ENCODE measurements at places on chromosomes 1 and 21. TPM values are rescaled to one million over a fixed set of nuclear protein-coding genes. Genes with fewer than 3 reads are reported as not detected.

The KLHDC9 gene
- total RNA-seq = 57.2 TPM

The NBPF19 gene
- 20.4 TPM for total RNA-seq

The PLCH2 gene
- 6.5 TPM for total RNA-seq

The SLC44A5 gene
- total RNA-seq = 4.9 TPM

The OR6K3 gene
- total RNA-seq = 0.19 TPM

The MROH9 gene
- total RNA-seq = 2.8 TPM

The POU3F1 gene
- total RNA-seq = 6.0 TPM

The OR2L5 gene
- total RNA-seq = 0.55 TPM

The MCOLN3 gene
- total RNA-seq = 4.4 TPM

The OR2T33 gene
- 1.9 TPM for total RNA-seq

The REN gene
- not detected for total RNA-seq

The NID1 gene
- total RNA-seq = 36.1 TPM

The ITLN2 gene
- 6.4 TPM for total RNA-seq

DNA sequence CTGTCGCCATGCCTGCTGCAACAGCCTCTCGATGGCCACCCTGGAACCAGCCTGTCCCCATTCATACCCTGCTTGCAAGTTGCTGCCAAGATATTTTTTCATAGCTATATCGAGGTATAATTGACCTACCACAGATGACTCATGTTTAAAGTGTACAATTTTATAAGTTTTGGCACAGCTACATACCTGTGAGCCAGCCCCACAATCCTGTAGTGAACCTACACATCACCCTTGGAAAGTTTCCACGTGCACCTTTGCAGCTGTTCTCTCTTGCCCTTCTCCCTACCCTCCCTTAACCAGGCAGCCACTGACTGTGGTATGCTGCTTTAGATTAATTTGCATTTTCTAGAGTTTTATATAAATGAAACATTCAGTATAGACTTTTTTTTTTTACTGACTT is 23.0 kb upstream of the KCNJ6 start:
- DNase-seq = no peak

GRCh38 chr1:67317803-67318202 is 10.1 kb downstream of the IL12RB2 start:
- no peak for DNase-seq

- DNase-seq = no peak
Observed at GRCh38 chr21:25788677-25789076, 53.9 kb downstream of the GABPA start.

GRCh38 chr1:192805832-192806323 is 3.0 kb upstream of the RGS2 start:
- DNase-seq = no peak

DNA sequence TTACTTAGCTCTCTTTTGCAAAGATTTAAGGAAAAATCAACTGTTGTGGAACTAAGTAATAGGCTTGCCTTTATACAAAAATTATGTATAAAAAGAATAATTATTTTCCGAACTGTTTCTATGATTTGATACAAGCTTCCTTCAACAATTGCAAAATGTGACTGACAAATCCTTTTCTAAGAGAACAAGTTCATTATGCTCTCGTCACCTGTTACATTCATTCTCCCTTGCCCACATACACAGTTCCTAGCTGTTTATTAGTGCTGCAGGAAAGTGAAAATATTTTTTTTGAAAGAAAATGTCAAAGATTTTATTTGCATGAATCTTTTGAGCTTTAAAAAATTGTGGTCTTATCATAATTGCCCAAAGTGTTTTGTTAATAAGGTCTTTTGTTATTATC is 466.2 kb downstream of the USP25 start:
- no peak for DNase-seq

DNA sequence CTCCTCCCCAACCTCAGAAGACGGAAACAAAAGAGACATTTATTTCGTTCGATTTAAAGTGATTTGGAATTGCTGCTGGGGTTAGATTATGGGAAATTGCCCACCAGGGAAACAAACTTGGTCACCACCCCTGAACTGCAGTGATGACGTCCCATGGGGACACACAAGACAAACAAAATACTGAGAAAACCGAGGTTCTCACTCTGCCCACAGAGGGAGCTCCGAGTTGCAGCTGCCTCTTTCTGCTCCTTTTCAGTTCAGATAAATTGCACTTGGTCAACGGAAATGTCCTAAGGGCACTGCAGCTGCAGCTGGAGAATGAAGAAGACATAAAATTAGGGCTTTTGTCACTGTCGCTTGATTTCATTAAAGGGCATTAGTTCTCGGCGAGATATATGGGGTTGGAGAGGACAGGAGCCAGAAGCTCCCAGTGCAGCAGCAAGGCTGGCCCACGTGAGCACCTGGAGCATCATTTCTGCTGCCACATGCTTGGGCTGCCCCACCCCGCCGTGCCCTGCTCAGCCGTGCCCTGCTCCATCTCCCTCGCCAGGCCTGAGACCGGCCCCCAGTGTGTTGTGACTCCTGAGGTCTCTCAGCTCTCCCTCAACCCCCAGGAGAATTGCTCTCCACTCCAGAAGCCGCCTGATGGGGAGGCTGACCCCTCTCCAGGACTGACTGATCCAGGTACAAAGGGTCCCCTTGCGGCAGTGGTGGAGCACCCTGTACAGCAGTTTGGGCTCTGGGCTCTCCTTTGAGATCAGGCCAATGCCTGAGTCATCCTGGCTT is 231.7 kb upstream of the AJAP1 start:
- peak; percentile 72 for DNase-seq

DNA sequence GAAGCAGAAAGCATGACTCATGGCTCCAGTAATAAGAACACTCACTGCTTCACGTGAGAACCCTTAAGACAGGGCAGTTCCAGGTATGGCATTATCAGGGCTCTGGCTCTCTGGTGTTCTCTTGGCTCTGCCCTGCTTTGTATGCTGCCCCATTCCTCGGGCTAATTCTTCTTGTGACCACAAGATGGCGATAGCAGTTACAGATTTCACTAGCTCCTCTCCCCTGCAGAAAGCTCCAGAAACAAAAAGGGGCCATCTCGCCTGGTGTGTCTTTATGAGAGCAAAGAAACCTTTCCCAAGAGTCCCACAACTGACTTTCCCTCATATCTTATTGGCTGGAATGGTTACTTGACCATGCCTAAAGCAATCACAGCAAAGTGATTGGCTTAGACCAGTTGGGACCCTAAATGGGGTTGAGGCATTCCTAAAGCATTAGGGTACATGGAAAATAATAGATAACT is 60.1 kb downstream of the F3 start:
- peak; percentile 57 for DNase-seq

DNA sequence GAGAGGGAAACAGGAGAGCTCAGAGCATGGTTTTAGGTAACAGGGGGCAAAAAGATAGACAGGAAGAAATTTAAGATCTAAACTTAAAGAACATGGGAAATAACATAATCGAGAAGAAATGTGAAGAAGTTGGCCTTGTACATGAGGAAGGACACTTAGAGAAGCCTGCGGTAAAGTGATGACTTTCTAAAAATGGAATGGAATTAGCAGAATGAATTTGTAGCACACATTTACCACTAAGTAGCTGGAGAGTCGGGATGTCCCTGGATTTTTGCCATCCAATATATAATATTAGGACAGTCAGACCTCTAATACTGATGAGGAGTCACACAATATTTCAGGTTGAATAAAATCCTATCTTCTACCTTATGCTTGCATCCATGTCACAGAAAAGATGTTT is 77.7 kb upstream of the C1orf87 start:
- DNase-seq = no peak

- DNase-seq = no peak
Observed at GRCh38 chr1:226884966-226885820, 14.8 kb downstream of the PSEN2 start.

- no peak for DNase-seq
Observed at GRCh38 chr21:40300300-40300699, 433.1 kb downstream of the PCP4 start.

- no peak for DNase-seq
Observed at GRCh38 chr1:9726905-9727595, 75.5 kb downstream of the PIK3CD start.

GRCh38 chr21:29359718-29360117 is 61.0 kb downstream of the BACH1 start:
- no peak for DNase-seq

DNA sequence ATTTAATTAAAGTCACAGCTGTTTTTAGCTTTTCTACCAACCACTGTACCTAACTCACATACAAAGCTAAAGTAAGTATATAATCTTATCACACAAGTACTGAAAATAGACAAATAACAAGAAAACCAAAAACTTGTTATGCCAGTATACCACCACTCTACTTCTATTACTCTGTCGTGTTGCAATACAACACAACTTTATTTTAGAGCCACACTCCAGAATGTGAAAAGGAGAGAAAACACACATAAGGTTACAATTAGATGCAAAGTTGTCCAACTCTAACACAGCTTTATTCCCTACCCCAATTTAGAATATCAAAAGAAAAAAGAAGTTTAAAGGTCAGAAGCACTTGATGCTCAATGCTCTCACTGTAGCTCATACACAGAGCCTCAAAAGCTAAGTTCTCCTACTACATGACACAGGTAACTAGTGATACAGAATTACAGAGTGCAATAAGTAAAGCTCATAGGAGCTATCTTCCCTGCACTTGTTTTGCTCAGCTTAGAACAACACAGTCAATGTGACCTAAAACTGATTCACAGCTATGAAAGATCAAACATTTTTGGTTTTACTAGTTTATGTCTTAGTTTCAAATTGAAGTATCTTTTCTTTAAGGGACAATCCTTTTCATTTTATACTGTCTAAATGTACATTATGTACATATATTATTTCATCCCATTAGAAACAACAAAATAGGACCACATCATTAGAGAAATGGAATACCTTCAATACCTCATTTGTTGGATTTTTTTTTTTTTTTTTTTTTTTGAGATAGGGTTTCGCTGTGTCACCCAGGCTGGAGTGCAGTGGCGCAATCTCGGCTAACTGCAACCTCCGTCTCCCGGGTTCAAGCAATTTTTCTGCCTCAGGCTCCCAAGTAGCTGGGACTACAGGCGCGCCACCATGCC is 29.2 kb downstream of the EYA3 start:
- DNase-seq = no peak

DNA sequence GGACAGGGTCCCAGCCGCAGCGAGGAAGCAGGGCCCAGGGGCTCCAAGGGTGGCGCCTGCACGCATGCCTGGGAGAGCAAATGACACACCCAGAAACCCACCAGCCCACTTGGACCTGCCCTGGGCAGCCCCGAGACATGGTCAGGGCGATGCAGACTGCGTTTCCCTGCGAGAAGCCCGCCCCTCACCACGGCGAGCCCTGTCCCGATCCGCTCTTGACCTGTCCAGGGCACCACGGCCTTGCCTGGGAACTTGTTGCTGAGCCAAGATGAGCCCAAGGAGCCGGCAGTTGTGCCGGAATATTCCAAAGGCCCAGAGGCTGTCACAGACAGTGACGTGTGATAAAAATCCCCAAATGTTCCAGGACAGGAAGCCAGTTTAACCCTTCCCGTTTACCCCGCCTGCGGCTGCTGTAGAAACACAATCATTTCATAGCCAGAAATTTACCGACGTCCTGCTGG is 78.1 kb downstream of the SIK1 start:
- no peak for DNase-seq

GRCh38 chr1:163845279-163845678 is 523.5 kb downstream of the NUF2 start:
- DNase-seq = no peak

DNA sequence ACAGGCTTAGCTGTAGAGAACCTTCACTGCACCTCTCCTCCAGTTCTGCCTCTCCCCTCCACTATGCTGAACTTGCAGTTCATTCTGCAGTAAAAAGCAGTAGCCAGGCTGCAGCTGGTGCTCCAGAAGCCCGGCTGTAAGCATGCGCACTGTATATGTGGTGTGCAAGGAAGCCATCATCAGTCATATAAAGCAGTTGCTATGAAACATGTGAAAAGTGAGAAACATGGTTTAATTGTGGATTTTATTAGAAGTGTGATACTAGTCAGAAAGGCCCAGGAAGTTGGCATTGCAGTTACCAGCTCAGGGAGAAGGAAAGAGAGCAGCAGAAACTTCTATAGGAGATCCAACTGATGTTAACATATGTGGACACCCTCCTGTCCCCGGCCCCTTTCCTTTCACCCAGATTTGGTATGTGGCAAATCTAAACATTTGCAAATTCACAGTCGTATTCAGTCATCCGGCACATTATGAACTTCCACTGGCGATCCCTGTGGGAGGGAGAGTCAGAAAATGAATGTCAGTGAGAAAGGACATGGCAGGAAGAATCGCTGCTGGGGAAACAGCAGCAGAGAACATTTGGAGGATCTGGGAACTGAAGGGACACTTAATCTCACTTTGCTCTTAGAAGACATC is 32.8 kb downstream of the DPT start:
- DNase-seq = no peak

- no peak for DNase-seq
Observed at GRCh38 chr1:18819986-18820790, 39.3 kb downstream of the TAS1R2 start.

GRCh38 chr1:91732291-91733107 is 153.5 kb downstream of the TGFBR3 start:
- no peak for DNase-seq

GRCh38 chr1:216758161-216758560 is 34.9 kb upstream of the ESRRG start:
- DNase-seq = no peak

- no peak for DNase-seq
Observed at GRCh38 chr1:112975336-112975735, 19.3 kb upstream of the SLC16A1 start.

GRCh38 chr1:4549930-4550329 is 104.5 kb upstream of the AJAP1 start:
- no peak for DNase-seq

DNA sequence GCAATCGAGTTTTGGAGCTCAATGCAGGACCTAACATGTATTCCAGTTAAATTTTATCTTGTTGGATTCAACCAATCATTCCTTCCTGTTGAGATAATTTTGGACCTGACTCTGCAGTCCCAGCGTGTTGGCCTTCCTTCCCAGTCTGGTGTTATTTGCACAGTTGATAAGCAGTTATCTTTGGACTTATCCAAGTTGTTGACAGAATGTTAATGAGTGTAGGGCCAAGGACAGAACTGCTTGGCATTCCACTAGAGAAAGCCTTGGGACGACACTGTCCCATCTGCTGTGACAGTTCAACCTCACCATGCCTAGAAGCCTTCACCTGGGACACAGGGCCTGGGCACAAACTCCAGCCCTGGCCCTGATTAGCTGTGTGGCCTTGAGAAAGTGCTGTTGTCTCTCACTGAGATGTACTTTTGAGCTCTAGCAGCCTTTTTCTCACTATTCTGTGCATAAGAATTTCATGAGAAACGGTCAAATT is 104.1 kb upstream of the SLC25A33 start:
- DNase-seq = no peak

- DNase-seq = no peak
Observed at GRCh38 chr21:45458281-45459170, 53.6 kb downstream of the COL18A1 start.

GRCh38 chr1:183733715-183734114 is 71.2 kb upstream of the RGL1 start:
- no peak for DNase-seq

All from testis (tissue), 5 donors.